ENCODE measurements at places on chromosomes 11 and 22.
A peak's percentile ranks its signal among the peaks of the same experiment; 100 is the strongest.

DNA sequence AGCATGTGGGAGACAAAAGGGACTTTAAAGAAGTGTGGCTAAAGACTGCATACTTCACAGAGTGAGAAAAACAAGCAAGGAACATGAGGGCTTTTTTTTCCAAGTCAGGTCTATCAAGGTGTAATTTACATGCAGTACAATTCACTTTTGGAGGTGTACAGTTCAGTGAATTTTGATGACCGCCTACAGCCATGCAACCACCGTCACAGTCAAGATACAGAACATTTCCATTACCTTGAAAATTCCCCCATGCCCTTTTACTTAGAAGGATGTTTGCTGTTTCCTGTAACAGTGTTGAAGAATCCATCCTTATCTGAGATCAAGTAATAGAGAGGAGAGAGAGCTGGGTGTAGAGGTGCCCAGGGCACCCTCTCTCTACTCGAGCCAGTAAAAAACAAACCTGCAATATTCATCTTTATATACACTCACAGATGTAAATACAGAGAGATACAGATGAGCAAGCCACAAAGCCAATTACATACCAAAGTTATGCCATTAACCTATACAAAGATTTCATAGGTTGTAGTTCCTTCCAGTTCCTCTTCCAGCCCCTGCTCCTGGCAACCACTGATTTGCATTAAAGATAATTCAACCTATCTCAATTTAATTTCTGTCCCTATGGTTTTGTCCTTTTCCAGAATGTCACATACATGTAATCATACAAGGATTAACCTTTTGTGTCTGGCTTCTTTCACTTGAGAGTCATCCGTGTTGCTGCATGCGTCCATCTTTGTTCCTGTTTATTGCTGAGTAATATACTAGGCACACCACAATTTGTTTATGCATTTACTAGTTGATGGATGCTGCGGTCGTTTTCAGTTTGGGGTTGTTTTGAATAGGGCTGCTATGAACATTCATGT is 35.0 kb upstream of the RASD2 start:
- no peak for DNase-seq

GRCh38 chr11:69644962-69645675 is 4.2 kb downstream of the CCND1 start:
- DNase-seq, result no peak

- no peak for DNase-seq
Observed at GRCh38 chr11:113781682-113782081, 2.1 kb downstream of the CLDN25 start.

DNA sequence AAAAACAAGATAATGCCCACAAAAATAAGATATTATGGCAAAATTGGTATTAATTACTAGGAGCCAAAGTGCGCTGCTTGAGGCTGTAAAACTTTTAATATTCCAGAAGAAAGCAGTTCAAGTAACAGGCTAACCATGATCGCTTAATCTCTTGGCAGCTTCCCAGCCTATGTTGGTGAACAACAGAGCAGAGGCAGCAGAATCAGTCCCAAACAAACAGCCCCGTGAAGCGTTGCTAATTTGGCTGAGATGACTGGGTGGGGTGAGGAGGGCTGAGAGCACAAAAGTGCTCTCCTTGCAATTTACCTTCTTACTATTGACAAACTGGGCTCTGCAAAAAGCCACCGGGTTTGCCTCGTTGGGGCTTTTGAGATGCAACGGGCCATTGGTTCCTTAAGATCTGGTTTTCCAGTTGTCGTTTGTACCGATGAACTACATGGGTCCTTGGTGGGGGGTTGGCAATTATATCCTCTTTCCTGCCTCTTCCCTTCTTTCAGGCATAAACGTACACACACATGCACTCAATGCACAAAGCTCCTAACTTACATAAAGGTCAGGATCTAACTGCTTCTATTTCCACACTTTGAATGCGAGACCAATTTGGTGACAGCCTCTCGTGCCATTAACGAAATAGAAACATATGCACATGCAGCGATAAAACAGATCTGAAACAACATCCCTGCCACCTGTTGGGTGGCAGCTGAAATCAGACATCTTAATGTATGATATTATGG is 407.6 kb upstream of the CADM1 start:
- no peak for DNase-seq

DNA sequence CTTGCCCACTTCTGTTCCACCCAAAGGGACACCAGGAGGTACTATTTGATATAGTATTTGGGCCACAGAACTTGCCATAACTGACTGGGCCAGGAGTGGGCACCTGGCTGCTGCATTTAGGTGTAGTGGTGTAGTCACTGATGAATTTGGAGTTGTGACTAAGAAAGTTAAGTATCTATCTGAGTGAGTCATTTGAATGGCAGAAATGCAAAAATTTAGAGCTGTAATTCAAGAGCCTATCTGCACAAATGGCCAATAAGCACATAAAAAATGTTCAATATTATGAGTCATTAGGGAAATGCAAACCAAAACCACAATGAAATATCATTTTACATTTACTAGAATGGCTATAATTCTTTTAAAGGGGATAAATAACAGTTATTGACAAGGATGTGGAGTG is 14.7 kb downstream of the GLYATL2 start:
- DNase-seq, result no peak

GRCh38 chr11:117169736-117170135 is 8.8 kb upstream of the SIDT2 start:
- DNase-seq, result no peak

DNA sequence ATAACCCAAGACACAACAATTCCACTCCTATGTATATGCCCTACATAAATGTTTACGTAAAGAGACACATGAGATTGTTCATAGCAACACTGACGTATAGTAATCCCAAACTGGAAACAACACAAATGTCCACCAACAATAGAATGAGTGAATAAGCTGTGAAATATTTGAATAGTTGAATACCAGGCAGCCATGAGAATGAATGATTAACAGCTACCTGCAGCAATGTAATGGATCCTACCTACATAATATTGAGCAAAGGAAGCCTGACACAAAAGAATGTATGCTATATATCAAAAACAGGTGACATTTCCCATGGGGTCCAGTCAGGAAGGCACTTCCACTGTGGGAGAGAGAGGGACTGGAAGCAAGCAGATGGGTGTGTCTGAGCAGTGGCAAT is 92.8 kb upstream of the LINC01488 start:
- DNase-seq, result no peak

DNA sequence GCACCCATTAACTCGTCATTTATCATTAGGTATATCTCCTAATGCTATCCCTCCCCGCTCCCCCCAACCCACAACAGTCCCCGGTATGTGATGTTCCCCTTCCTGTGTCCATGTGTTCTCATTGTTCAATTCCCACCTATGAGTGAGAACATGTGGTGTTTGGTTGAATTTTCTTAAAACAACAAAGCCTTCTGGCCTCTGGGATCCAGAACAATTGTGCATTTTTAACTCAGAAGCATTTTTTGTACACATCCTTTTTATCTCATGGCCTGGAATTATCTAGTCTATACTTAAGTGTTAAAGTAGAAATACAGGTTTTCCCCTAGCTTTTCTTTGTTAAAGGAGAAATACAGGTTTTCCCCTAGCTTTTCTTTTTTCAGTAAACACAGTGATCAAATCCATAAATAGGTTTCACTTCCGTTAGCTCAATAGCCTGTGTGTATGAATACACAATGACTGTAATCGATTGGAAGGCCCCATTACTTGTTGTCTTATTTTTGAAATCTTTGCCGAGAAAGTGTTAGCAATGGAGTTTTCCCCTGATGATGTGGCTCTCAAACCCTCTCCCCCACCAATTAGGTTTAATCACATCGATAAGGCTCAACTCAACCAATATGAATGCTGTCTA is 125.6 kb upstream of the PITPNB start:
- DNase-seq, result no peak

- DNase-seq, result no peak
Observed at GRCh38 chr11:108223348-108224149, 682 bp downstream of the ATM start.

DNA sequence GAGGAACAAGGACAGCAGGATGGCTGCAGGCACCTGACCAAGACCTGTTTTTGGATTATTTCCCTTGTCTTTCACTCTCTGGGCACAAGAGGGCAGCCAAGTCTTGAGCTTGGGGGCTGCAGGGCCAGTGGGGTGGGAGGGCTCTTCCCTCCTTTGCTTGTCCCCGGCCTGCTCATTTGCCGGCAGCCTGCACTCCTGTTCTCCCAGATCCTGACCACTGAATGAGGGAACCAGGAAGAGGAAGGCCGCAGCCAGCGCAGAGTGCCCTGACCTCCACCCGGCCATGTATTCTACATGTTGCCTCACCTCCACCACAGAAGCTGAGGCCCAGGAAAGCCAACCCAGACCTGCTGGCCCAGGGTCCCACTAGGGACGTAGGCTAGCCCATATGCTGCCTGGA is 15.5 kb upstream of the NNMT start:
- no peak for DNase-seq

- peak; percentile 70 for DNase-seq
Observed at GRCh38 chr11:90134478-90135003, at the start of gene NAALAD2. TSS of gene NAALAD2 (plus strand) at chr11:90134663. CDS start at chr11:90134759, 96 bp downstream.
